Activated T-cell treated with anti-CD3 and anti-CD28 coated beads, Interleukin-2, amount 50 U/mL, for 72 hours (primary cell): ENCODE measurements at places on chromosomes 4 and X. TPM values are rescaled to one million over a fixed set of nuclear protein-coding genes. Genes with fewer than 3 reads are reported as not detected.
A peak's percentile ranks its signal among the peaks of the same experiment; 100 is the strongest.

Gene GPRIN3
- total RNA-seq = 19.9 TPM

DNA sequence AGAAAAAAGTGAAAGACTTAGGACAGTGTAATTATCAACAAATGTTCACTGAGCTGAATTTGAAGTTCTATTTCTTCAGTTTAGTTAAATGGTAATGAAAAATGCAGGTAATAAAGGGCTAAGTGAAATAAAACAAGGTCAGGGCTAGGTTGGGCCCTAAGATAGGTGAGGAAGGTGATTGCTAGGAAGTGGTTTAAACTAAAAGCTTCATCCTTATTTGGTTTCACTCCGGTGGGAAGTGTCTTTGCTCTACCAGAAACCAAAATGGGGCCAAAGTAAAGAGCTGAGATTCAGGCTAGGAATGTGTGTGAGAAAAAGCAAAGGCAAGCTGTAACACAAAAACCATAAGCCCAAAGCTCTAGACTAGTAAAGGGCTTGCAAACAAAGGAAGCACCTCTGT lies 31.0 kb downstream of the TAB3 start:
- no peak for DNase-seq
- peaks cover 9% of the 10 kb centered on the region for H3K27me3 ChIP-seq
- no peaks in the 10 kb centered on the region for H3K4me1 ChIP-seq
- H3K4me3 ChIP-seq = no peak overlapping the region

Gene NXF2
- not detected for total RNA-seq

Gene UCHL1
- total RNA-seq = 2.8 TPM

DNA sequence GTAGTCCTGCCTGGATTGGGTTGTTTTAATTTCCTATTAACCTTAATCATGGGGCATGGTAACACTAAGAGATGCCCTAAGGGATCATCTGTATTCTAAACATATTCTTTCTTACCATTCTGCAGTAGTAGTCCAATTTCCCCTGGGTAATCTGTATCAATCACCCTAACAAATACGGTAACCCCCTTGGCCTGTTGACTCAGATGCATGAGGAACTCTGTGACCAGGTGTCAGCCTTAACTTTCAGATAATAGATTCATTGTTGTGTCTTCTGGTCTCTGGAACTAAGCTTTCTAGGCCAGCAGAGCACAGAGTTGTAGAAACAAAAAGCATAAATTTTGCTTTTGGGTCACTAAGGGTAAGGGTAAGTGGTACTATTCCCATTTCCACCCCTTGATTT lies 13.1 kb upstream of the BANK1 start:
- no peaks in the 10 kb centered on the region for H3K36me3 ChIP-seq
- no peak overlapping the region for H3K27ac ChIP-seq
- H3K4me3 ChIP-seq = no peak overlapping the region
- no peaks in the 10 kb centered on the region for H3K4me1 ChIP-seq

Gene TRAM1L1
- 0.19 TPM for total RNA-seq

DNA sequence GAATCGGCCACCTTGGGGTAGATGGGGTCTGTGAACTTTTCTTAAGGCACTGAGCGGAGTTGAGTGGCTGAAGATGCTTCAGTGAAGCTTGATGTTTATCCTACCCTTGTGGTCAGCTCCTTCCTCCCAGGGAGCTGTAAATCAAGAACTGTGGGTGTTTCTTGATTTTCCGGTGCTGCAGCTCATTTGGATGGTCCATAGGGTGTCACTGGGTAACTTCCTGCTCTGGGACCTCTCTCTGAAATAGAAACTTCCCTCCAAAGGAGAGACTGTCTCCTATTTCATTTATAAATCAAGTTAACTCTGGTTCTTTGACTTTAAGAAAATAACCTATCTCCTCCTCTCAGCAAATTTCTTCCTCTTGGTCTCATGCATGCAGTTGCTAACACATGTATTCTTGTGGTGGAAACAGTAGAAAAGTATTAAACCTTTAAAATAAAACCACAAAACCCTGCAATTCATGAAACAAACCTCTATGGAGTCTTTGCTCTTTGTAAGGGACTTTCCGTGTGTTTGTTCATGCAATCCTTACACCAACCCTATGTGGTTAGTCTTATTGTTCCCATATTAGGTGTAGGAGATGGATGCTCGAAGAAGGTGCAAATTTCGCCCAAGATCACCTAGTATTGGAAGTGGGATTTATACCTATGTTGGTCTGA lies 110.3 kb downstream of the SHROOM3 start:
- H3K4me1 ChIP-seq = peaks cover 12% of the 10 kb centered on the region
- peak overlapping the region; percentile 29 for H3K4me3 ChIP-seq
- H3K27ac ChIP-seq = no peak overlapping the region
- H3K27me3 ChIP-seq = no peaks in the 10 kb centered on the region

Gene CCDC149
- 0.24 TPM for total RNA-seq

DNA sequence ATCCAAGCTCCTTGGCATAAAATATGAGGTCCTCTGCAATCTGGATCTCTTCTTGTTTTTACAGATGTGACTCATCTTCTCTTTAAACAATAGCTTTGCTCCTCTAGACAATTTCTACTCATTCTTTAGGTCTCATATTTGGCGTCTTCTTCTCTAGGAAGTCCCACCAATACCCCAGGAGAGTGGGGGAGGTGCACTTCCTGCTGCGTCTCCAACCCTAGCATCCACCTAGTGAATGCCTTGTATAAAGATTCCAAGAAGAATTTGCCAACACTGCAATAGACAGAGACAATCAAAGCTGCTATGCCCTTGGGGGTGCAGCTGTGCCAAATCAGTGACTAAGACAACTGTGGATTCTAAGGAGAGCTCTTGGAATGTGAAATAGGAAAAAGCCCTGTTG lies 45.7 kb upstream of the SLC10A7 start:
- no peaks in the 10 kb centered on the region for H3K36me3 ChIP-seq
- no peaks in the 10 kb centered on the region for H3K4me1 ChIP-seq
- no peak overlapping the region for H3K4me3 ChIP-seq
- no peak overlapping the region for H3K27ac ChIP-seq
- peaks cover 18% of the 10 kb centered on the region for H3K27me3 ChIP-seq
- no peak for DNase-seq

Gene RBMXL3
- not detected for total RNA-seq

GRCh38 chrX:119676949-119677653 lies 15.9 kb downstream of the SEPTIN6 start:
- peaks cover 21% of the 10 kb centered on the region for H3K36me3 ChIP-seq
- DNase-seq = no peak
- H3K4me1 ChIP-seq = peaks cover 67% of the 10 kb centered on the region
- H3K27ac ChIP-seq = peak overlapping the region; percentile 82

Gene MAP7D3
- total RNA-seq = 11.8 TPM

GRCh38 chr4:184756399-184756798 lies 22.5 kb upstream of the CENPU start:
- no peak overlapping the region for H3K27ac ChIP-seq
- H3K4me1 ChIP-seq = peaks cover 7% of the 10 kb centered on the region
